CD8-positive, alpha-beta memory T cell (primary cell): ENCODE measurements at places on chromosomes 2 and 18. TPM values are rescaled to one million over a fixed set of nuclear protein-coding genes. Genes with fewer than 3 reads are reported as not detected.

GRCh38 chr2:85887566-85888019 is 1.2 kb downstream of the ST3GAL5 start:
- peak; percentile 68 for DNase-seq

- no peak for DNase-seq
These were observed 203.2 kb downstream of the GULP1 start for GRCh38 chr2:188494906-188495305.

- no peak for DNase-seq
These were observed 80.1 kb downstream of the MBP start for GRCh38 chr18:77052297-77052982.

Gene HOXD9
- total RNA-seq: not detected

GRCh38 chr2:21288299-21288698 is 164.5 kb downstream of the TDRD15 start:
- no peak for DNase-seq

GRCh38 chr2:132009874-132010521 is 151.8 kb downstream of the ANKRD30BL start:
- no peak for DNase-seq

Gene DSG4
- total RNA-seq: not detected

DNA sequence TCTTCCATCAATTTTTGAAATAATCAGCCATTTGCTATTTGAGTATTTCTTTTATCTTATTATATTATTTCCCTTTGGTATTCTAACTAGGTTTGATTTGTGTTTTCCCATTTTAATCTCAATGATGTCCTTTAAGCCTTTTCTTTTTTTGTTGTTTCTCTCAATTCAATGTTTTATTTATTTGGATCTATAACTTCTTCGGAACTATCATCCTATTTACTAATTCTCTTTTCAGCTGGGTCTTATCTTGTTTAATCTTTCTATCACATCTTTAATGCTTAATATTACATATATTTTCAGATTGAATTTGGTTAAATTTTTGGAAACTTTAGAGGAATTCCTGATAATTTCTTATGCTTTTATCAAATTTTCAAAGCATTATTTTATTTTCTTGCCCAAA is 448.3 kb downstream of the SOX11 start:
- DNase-seq: no peak

DNA sequence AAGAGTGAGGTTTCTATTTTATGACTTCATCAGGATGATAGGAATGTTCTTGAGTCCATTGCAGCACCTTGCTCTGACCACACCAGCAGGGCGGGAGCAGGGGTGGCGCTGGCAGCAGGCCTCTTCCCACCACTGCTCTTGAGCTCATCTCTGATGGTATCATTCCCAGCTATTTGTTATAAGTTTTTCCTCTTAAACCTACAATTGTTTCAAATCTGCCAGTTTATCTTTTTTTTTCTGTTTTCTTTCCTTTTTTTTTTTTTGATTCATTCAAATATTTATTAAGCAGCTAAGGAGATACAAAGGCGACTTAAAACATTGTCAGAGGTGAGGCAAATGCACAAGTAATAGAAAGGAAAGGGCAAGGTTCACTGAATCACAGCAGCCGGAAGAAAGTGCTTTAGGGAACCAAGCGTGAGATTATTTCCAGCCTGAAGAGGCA is 28.7 kb downstream of the NIFK start:
- no peak for DNase-seq
